ENCODE measurements at places on chromosomes 4 and X. TPM values are rescaled to one million over a fixed set of nuclear protein-coding genes. Genes with fewer than 3 reads are reported as not detected.

DNA sequence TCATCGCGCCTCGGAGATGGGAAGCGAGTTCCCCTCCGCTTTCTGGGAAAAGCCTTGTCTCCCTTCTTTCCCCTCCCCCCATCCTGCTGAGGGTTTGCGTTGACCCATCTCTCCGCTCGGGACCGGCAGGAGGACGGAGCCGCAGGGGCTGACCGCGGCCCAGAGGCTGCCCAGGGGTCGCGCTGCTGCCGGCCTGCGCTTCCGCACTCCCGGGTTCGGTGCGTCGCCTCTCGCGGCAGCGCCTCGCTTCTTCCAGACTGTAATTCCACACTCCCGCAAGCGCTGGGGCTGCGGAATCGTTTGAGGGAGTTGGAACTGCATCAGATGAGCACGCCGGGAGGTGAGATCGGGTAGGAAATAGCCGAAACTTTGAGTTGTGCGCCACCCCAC, 88.3 kb downstream of the BCOR start:
- DNase-seq = no peak

DNA sequence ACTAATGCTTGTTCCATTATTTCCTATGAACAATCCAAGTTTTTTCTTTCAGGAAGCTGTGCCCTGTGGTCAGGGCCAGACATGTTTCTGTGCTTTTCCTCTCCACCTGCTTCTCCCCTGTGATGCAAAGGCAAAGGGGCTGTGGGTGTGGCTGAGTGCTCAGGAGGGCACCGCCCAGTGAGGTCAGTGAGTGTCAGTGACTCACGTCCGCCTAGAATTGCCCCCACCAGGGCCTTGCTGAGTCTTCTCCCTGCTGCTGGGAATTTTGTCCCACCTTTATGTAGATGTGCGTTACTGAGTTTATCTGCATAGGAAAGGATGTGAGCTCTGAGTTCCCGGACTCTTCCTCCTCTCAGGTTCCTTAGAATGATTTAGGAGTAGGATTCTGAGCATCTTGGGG, 283.2 kb downstream of the DCHS2 start:
- DNase-seq = no peak

DNA sequence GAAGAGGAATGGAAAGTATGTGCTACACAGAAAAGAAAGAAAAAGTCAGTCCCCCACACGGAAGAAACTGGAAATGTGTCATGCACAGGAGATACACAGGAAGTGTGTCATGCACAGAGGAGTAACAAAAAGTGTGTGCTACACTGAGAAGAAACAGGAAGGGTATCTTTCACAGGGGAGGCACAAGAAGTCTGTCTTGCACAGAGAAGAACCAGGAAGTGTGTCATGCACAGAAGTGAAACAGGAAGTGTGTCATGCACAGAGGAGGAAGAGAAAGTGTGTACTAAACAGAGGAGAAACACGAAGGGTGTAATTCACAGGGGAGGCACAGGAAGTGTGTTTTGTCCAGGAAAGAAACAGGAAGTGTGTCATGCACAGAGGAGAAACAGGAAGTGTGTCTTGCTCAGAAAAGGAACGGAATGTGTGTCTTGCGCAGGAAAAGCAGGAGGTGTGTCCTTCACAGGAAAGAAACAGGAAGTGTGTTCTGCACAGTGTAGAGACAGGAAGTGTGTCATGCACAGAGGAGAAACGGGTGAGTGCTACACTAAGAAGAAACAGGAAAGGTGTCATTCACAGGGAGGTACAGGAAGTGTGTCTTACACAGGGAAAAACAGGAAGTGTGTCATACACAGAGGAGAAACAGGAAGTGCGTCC, 527.2 kb upstream of the PRKX start:
- peak; percentile 55 for DNase-seq

DNA sequence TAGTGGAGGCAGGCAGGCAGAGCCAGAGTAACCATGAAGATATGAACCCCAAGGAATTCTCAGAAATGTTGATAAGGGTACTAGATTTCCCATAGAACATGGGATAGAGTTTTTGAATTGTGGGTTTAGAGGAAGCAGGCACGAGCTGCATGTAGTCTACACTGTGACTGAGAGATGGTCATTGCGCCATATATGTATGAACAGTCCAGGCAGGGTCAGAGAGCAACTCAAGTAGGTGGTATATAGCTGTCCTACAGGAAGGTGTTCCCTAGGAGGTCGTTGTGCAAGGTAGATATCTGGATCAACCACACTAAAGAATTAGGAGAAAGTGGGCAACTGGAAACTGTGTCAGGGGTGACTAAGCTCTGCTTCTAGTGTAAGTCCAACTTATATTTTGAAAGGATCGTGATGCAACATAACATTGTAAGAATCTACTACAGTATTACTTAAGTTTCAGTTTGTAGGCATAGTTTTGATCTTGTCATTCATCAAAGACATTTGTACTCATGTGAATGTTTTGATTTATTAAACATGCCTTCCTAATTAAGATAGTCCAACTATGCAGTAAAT, 94.6 kb downstream of the HPGD start:
- DNase-seq = no peak

GRCh38 chr4:82839624-82840023, 41.0 kb upstream of the SCD5 start:
- DNase-seq = no peak

GRCh38 chrX:47831788-47832187, 4.9 kb upstream of the ZNF81 start:
- DNase-seq = peak; percentile 51

GRCh38 chr4:176539091-176539784, 219.5 kb downstream of the SPCS3 start:
- no peak for DNase-seq

GRCh38 chrX:145673841-145674240, 143.8 kb upstream of the SLITRK2 start:
- no peak for DNase-seq

DNA sequence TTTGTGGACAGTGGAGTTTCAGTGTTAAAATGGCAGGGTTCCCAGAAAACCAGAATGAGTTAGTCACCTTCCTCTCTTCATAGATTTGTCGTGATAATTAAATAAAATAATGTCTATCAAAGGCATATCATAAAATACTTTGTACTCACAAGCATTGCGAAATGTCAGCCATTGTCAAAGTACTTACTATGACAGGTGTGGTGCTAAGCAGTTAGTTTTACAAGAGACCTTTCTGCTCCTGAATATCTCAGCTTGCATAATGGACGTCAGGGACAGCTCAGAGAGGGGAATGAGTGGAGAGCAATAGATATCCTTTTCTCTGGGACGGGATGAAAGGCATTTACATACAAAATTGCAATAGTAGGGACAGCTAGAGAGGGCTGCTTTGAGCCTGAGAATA, 560.9 kb downstream of the KCNIP4 start:
- DNase-seq = no peak

CYLC1 gene
- polyA plus RNA-seq = not detected

IL13RA2 gene
- not detected for polyA plus RNA-seq

CT47A7 gene
- not detected for polyA plus RNA-seq

SRPX2 gene
- not detected for polyA plus RNA-seq

DGAT2L6 gene
- polyA plus RNA-seq = not detected

C4orf36 gene
- not detected for polyA plus RNA-seq
